ENCODE measurements at places on chromosomes 5 and 9.

GRCh38 chr9:28086881-28087280, 513.6 kb upstream of the C9orf72 start:
- no peak for DNase-seq

- peak; percentile 77 for DNase-seq
Observed at GRCh38 chr9:96655198-96655851, at the start of gene PRXL2C. Gene PRXL2C, minus strand, starts transcription at chr9:96655317. Its CDS starts 36 bp downstream, at chr9:96655281.

DNA sequence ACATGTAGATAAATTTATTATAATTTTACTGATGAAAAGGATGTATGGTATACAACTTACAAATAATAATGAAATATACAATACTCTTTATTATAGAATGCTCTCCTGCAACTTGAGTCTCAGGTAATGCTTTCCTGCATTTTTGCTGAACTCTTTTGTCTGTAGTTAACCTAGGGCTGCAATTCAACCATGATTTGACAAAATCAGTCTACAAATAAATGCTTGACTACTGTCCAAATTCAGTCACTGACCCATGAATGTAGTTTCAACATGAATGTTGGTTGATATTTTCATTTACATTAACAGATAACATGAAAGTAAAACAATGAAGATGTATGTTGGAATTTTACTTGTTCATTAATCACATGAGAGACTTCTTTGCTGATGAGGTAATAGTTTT, 320.9 kb downstream of the ZSWIM6 start:
- no peak for DNase-seq

GRCh38 chr5:107517185-107518033, 153.3 kb downstream of the EFNA5 start:
- DNase-seq, result no peak

- DNase-seq, result no peak
Observed at GRCh38 chr5:111945535-111945934, 188.5 kb upstream of the NREP start.

- no peak for DNase-seq
Observed at GRCh38 chr5:19770396-19770795, 217.6 kb downstream of the CDH18 start.

DNA sequence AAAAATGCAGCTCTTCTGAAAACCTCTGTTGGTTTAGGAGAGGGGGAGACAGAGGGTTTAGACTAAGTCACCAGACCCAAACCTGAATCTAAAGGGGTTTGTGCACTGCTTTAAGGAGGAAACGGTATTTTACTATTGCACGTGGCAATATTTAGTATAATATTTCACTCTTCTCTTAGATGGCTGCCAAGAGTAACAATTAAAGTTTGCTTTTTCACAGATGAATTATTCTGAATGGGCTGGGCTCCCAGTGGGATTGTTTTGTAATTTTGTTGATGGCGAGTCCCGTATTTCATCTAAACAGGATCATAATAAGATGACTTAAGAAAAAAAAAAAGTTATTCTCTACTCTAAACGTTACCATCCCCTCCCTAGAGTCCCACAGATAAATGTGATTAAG, 245.4 kb downstream of the PCSK5 start:
- DNase-seq, result no peak

DNA sequence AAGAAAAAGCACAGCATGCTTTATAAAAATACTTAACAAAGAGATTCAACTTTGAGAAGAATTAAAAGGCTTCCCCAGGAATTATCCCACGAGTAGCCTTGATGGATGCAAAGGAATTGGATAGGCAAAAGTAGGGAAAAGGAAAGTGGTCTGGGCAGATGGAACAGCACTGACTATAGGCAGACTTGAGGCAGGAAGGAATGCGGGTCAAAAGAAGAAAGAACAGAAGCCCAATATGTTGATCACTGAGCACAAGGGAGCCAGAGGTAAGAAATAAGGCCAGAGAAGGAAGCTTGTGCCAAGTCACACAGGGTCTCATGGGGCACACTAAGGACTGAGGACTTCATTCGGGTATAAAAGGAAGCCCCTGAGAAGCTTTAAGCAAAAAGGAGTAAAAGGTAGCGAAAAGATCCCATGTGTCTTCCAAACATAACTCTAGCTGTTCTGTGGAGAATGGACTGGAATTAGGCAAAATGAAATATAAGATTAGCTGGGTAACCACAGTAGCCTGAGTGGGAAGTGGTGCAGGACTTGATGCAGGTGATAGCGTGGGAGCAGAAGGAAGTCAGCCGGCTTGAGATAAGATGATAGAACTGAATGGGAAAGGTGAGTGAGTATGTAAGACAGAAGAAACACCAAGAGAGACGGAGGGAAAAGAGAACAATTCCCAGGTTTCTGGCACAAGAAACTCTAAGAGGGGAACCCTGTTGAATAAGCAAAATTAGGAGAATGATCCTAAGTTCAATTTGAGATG, 106.6 kb downstream of the DENND1A start:
- DNase-seq, result no peak

DNA sequence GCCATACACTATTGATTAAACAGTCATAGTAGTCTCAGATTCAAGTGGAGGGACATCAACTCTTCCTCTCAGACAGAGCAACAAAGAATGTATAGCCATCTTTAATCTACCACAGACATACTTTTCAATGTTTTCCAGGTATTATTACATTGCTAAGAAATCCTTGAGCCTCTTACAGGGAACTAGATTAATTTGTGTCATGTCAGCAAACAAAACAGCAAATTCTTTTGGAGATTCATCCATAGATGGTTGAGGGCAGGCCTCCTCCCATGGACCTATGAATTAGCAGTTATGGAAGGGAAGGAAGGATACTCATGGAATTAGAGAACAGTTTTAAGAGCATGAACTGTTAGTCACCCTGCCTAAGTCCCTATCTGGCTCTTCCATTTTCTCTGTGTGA, 47.8 kb upstream of the ARRDC3 start:
- DNase-seq, result no peak

GRCh38 chr5:150847334-150847695, 994 bp downstream of the IRGM start:
- no peak for DNase-seq

DNA sequence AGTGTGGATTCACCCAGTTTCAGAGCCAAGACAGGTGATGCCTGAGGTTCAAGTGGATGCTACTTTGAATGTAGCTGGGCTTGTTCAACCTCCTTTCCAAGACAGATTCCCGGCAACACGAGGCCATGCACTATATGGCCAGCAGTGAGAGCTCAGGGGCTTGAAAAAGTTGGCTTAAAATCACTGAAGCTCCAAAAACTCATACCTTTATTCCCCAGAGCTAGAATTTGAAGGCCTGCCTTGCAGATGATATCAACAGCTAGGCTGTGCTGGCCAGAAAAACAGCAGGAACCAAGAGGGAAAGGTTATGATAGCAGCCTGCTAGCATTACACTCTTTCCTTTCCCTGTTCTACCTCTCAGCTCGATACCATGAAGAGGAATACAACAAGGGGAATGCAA, 120.2 kb upstream of the DAB2 start:
- DNase-seq, result no peak

DNA sequence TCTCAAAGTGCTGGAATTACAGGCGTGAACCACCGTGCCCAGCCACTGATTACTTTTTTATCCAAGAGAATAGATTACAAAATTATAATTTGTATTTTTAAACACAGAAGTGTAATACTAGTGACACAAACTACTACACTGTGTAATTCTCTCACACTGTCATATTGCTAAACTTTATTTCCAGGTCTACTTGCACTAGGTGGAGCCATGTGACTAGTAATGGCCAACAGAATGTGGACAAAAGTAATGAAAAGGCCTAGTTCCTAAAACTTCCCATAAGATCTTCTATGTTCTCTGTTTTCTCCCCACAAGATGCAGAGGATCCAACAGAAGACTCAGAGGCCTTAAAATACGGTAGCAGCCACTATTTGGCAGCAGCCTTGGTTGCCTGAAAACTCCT, 27.3 kb downstream of the NADK2 start:
- DNase-seq, result no peak

Measured in T follicular helper cell (primary cell).